Retina (tissue), 1 donor: ENCODE measurements at places on chromosomes 11 and 22.

GRCh38 chr11:66636411-66636810 is 2.1 kb upstream of the RBM4 start:
- no peak for DNase-seq

DNA sequence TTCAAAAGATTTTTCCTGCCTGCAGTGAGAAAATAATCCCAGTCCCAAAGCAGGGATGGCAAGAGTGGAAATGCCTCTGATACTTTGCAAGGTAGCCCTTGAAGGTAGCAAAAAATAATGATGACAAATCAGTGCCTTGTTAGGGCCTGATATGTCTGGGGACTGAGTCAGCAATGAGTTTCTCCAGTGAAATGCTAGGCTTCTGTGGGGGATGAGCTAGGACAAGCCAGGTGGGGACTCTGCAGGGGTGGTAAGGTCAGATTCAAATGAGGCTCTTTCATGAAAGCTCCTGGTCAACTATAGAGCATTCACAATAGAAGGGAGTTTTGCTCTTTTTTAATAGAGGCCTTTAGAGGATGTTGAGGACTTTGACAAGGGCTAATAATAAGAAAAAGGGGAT is 77.7 kb downstream of the ME3 start:
- no peak for DNase-seq

GRCh38 chr11:12214751-12215150 is 104.4 kb downstream of the MICAL2 start:
- DNase-seq: no peak

- no peak for DNase-seq
These were observed 3.2 kb upstream of the NEAT1 start for GRCh38 chr11:65419460-65419771.

DNA sequence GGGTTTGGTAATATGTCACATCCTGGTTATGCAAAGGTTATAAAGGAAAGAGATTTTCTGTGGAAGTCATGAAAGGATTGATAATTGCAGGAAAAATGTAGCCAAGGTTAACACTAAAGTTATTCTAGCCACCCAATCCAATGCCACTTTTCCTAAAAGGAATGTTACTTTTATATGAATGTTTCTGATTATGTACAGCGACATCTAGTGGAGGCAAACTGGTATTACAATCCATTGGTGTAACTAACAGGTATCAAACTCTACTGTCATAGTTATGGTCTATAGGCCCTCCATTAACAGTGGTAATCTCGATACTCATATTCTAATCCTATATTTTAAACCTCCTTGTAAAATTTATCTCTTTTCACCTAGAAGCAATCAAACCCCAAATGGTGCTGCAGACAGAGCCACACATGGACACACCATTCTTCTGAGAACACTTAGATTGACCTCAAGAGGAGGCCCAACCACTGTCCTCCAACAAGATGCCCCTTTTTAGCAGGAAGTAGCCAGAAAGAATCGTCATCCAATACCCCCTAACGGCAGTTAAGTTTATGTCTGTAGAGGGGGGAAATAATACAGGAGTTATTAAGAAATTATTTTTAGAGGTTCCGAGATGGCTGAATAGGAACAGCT is 74.9 kb upstream of the RAG2 start:
- DNase-seq: no peak

DNA sequence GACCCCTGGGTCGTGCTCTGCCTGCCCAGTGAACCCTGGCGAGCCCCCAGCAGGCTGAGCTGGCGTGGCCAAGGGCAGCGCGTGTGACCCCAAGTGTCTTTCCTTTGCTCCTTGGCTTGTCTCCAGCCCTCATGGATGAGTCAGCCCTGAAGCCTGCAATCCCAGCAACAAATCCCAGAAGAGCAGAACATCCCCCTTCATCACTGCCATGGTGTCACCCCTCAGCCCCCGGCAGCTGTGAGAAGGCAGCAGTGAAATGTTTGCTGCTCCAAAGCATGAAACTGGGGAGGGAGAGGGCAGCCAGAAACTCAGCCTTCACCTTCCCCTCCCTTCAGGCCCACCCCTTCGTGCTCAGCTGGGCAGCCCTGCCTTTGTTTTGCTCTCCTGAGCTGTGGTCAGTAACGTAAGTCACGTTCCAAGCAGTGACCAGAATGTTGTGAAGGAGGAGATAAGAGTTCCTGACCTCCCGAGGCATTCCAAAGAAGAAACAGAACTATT is 29.8 kb downstream of the ADAMTS15 start:
- peak; percentile 40 for DNase-seq

- DNase-seq: no peak
These were observed 38.1 kb downstream of the NUMA1 start for GRCh38 chr11:72042064-72042745.

DNA sequence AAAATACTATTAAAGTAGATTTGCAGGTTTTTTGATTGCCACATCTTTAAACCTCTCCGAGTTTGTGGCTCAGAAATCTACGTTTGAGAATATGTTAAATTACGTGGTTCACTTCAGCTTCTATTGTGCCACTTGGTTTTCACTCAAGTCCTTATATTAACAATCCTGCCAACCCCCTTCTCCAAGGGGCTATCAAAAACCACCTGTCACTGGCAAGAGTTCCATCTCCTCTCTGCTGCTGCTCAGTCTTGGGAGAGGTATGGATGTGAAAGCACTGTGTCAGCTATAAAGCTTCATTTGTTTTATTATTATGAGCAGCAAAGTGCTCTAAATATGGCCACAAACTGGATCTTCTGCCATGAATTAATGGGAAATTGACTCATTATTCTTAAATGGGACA is 197.5 kb upstream of the NARS2 start:
- DNase-seq: no peak

DNA sequence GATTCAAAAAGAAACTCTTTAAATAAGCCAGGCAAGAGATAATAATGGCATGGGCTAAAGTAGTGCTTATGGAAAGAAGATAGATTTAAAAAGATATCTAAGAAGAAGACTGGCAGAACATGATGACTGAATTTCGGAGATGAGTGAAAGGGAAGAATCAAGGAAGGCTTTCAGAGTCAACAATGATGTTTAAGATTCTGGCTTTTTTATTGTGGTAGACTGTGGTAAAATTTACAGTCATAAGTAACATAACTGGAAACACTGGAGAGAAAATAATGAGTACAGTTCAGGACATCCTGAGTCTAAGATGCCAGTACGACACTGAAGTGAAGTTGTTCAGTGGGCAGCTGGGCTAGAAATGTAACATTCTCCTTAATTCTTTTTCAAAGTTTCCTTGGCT is 85.2 kb downstream of the PHF21A start:
- DNase-seq: no peak

DNA sequence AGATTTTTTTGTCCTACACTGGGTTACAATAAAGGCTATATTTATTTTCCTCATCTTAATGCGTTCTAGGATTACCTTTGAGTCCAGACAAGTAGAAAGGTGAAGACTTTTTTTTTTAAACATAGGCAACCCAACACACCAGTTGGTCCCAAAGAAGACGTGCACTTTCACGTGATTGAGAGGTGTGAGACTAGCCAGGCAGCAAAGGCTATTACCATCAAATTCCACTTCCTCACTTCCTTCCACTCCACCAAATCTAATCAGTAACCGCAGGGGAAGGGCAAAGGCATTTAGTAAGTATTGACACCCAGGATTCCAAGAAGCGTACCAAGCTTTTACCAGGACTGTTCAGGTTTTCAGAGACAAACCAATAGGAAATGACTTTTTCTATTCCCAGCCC is 109.3 kb downstream of the APIP start:
- no peak for DNase-seq

DNA sequence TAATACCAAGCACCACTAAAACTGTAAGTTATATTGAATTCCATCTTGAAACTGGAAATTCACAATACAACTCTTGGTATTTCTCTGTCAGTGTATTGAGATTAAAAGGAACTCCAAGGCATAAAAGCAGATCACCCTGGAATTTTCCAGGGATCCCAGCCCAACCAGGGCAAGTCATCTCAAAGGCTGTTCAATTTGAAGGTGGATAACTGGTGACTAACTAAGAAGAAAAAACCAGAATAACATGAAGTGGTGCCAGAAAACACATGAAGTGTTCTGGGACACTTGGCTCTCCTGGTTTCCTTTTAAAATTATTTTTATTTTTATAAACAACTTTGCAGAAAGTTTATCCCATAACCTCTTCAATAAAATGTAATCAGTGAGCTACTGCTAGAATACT is 7.8 kb upstream of the BMAL1 start:
- DNase-seq: no peak

- peak; percentile 94 for DNase-seq
These were observed 13.0 kb downstream of the EIF1AD start for GRCh38 chr11:65988791-65989592.

- no peak for DNase-seq
These were observed 100.8 kb upstream of the CLPB start for GRCh38 chr11:72535194-72535547.

GRCh38 chr11:75079546-75079945 is 17.1 kb downstream of the OR2AT4 start:
- DNase-seq: no peak
